CD4-positive, alpha-beta memory T cell (primary cell): ENCODE measurements at places on chromosomes 4 and X. TPM values are rescaled to one million over a fixed set of nuclear protein-coding genes. Genes with fewer than 3 reads are reported as not detected.

DNA sequence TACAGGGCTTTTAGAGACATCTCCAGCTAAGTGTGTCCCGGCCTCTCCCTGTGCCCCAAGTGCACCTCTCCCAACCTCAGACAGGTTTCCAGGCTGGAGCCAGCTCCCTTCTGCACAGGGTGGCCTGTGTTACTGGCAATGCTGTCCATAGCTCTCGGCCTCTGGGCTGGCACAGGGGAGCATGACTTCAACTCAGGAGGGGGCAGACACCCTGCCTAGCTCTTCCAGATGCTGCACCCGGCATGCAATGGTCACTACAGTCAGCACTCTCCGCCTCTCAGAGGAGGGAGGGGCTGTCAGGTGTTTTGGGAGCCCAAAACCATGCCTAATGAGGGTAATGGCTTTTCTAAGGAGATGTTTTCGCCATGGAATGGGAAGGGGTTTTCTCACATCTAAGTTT lies 2.4 kb upstream of the IRAK1 start:
- peaks cover 18% of the 10 kb centered on the region for H3K4me1 ChIP-seq
- no peak overlapping the region for H3K4me3 ChIP-seq
- no peaks in the 10 kb centered on the region for H3K27me3 ChIP-seq
- DNase-seq, result no peak

DNA sequence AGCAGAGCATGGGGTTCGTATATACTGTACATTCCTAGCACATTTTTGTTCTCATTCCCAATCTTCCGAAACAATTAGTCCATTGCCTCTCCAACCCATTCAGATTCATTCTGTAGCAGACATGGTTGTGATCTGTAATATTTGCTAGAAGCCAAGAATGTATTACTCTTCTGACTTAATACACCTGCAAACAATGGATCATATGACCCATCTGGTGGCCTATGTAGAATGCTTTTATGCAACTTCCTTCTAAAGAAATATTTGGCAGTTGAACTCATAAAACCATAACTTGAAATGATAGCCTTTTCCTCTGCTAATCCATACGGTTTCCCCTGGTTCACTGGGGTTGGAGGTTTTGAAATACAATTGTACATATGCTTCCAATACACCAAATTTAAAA lies 32.8 kb upstream of the SGMS2 start:
- no peak overlapping the region for H3K4me3 ChIP-seq
- no peaks in the 10 kb centered on the region for H3K36me3 ChIP-seq
- peaks cover 5% of the 10 kb centered on the region for H3K27me3 ChIP-seq

GRCh38 chr4:80787306-80787705 lies 243.2 kb upstream of the BMP3 start:
- no peak for DNase-seq
- no peak overlapping the region for H3K4me3 ChIP-seq
- H3K27ac ChIP-seq, result no peak overlapping the region
- no peaks in the 10 kb centered on the region for H3K36me3 ChIP-seq
- H3K27me3 ChIP-seq, result no peaks in the 10 kb centered on the region

DNA sequence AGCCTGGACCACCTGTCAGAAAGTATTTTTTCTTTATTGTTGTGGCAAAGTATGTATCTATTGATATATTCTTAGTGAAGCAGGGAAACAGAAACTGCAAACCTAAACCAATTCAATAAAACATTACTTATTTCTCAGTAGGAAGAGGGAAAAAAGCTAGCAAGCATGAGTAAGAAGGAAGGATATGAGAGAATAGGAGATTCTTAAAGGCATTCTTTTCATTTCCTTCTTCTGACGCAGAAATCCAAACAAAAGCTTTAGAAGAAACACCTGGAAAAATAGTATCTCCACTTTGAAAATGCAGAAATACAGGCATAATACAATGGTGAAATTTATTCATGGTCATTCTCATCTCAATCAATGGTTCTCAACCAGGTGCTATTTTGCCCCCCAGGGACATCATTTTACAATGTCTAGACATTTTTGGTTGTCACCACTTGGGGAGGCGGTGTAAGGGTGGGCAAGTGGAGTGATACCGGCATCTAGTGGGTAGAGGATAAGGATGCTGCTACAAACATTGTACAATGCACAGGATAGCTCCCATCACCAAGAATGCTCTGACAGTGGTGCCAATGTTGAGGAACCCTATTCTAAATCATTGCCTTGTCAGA lies 21.7 kb upstream of the ATXN3L start:
- no peak overlapping the region for H3K4me3 ChIP-seq
- H3K4me1 ChIP-seq, result no peaks in the 10 kb centered on the region
- no peaks in the 10 kb centered on the region for H3K27me3 ChIP-seq
- no peaks in the 10 kb centered on the region for H3K36me3 ChIP-seq
- DNase-seq, result no peak

- no peaks in the 10 kb centered on the region for H3K36me3 ChIP-seq
- no peak for DNase-seq
- no peaks in the 10 kb centered on the region for H3K27me3 ChIP-seq
- no peaks in the 10 kb centered on the region for H3K4me1 ChIP-seq
These were observed 26.0 kb upstream of the BMP2K start for GRCh38 chr4:78749972-78750727.

DNA sequence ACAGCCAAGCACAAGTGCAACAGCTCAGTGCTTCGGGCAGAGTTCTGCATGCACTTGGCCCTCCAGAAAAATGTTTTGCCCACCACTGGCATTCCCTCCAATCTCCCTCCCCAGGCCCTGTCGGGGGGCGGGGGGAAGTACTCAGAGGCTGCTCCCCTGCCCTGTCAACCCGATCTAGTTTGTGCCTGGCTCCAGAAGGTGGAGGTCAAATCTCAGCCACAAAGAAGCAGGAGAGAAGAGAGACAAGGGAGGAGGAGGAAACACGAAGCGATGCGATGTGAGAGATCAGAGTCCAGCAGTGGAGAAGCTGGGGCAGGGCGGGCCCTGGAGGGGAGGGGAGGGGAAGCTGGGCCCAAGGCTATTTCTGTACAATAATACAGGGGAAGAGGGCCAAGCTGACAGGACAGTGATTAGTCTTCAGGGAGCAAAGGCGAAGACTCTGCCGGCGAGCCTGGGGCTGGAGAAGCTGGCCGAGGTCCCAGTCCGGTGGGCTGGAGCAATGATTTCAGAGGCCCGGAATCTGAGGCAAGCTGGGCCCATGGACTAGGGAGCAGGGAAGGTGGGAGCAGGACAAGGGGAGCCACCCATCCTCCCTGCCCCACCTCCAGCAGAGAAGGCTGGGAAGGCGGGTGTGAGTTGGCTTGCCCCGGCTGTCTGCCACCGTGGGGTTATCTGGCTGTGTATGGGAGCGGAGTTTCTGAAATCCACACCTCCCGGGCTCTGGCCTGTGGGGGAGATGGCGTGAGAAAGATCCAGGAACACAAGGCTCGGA lies 167.1 kb downstream of the EFNB1 start:
- H3K27me3 ChIP-seq, result no peaks in the 10 kb centered on the region
- no peak overlapping the region for H3K4me3 ChIP-seq
- H3K27ac ChIP-seq, result no peak overlapping the region

DNA sequence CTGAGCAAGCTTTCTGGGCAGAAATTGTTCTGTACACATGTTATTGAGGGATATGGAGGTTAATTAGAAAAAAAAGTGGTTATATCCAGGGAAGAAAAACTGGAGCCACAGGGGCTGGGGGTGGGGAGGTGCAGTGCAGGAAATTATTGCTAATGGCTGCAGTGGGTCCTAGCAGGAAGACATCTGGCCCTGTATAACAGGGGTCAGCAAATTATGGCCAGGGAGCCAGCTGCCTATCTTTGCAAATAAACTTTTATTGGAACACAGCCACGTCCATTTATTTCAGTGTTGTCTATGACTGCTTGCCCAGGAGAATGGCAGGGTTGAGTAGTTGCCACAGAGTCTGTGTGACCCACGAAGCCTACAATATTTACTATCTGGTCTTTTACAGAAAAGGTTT lies 23.4 kb upstream of the PRPS2 start:
- no peak overlapping the region for H3K4me3 ChIP-seq
- no peaks in the 10 kb centered on the region for H3K27me3 ChIP-seq
- H3K4me1 ChIP-seq, result peaks cover 9% of the 10 kb centered on the region
- no peak for DNase-seq
- H3K36me3 ChIP-seq, result no peaks in the 10 kb centered on the region
- no peak overlapping the region for H3K27ac ChIP-seq

DNA sequence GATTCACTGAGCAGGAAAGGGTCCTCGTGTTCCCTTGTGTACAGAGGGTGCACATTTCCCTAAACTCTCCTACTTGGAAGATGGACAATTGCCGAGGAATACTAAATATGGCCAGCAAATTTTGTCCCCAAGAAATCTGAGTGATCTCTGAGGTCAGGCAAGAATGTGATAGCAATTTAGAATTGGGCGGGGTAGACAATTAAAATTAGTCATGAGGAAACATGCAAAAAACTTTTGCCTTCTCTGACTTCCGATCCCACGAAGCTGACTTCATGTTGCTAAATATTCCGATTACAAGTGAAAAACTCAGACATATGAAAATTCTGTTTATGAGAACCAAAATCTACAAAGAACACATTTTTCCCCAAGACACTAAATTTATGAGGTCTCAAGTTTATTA lies 453.9 kb upstream of the ZFP42 start:
- no peaks in the 10 kb centered on the region for H3K36me3 ChIP-seq
- H3K4me3 ChIP-seq, result no peak overlapping the region
- H3K4me1 ChIP-seq, result no peaks in the 10 kb centered on the region
- no peak for DNase-seq

GRCh38 chr4:53064609-53065008 lies 202.5 kb downstream of the RASL11B start:
- no peaks in the 10 kb centered on the region for H3K4me1 ChIP-seq
- H3K27me3 ChIP-seq, result no peaks in the 10 kb centered on the region
- no peak for DNase-seq
- H3K27ac ChIP-seq, result no peak overlapping the region

- no peak overlapping the region for H3K4me3 ChIP-seq
- H3K27me3 ChIP-seq, result no peaks in the 10 kb centered on the region
- no peak overlapping the region for H3K27ac ChIP-seq
- H3K4me1 ChIP-seq, result no peaks in the 10 kb centered on the region
- DNase-seq, result no peak
These were observed 339.3 kb downstream of the NKX6-1 start for GRCh38 chr4:84159762-84160161.

The FMR1NB gene
- total RNA-seq, result not detected

The PSAPL1 gene
- not detected for total RNA-seq

The DAPP1 gene
- 21.3 TPM for total RNA-seq

The ZDHHC15 gene
- 0.47 TPM for total RNA-seq
